ENCODE measurements at places on chromosomes 5 and 9. TPM values are rescaled to one million over a fixed set of nuclear protein-coding genes. Genes with fewer than 3 reads are reported as not detected.

GRCh38 chr9:128551657-128552152 is 682 bp upstream of the SPTAN1 start:
- peak overlapping the region; percentile 100 for H3K27ac ChIP-seq
- H3K4me1 ChIP-seq, result peaks cover 67% of the 10 kb centered on the region
- peak overlapping the region; percentile 9 for H3K4me3 ChIP-seq
- no peaks in the 10 kb centered on the region for H3K27me3 ChIP-seq
- DNase-seq, result no peak
- no peaks in the 10 kb centered on the region for H3K36me3 ChIP-seq

DNA sequence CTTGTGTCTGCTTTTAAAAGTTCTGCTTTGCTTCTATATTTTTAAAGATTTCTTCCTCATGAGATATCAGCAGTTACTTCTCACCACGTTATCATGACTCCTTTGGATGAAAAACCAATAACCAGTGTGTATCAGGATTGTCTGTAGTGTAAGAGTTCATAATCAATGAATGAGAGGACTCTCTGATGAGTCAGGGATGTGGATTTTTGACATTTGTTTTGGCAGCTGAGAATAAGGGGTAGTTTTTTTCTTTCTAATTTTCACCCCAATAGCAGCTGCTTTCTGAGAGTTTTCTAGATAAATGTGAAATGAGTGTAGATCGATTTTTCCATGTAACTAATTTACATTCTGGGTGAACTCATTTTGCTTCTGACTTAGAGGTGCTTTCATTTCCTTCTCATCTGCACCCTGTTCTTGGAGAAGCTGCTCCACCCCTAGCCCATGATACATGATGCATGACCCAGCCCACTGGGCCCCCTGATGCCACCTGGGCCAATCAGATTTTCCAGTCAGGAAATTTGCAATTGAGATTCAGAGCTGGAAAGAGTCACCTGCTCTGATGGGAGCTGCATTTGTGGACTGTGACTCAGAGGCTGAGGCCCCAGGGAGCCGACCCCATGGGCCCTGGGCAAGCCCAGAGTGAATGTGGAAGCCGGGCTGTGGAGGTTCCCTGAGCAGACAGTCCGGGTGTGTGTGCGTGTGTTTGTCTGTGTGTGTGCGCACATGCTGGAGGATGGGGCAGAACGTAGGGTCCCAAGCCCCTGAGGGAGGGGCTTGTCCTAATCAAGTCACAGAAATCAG is 159.3 kb downstream of the RGS3 start:
- no peak for DNase-seq
- H3K27ac ChIP-seq, result peak overlapping the region; percentile 85
- peaks cover 55% of the 10 kb centered on the region for H3K4me1 ChIP-seq
- no peaks in the 10 kb centered on the region for H3K36me3 ChIP-seq
- H3K4me3 ChIP-seq, result no peak overlapping the region
- H3K27me3 ChIP-seq, result no peaks in the 10 kb centered on the region

DNA sequence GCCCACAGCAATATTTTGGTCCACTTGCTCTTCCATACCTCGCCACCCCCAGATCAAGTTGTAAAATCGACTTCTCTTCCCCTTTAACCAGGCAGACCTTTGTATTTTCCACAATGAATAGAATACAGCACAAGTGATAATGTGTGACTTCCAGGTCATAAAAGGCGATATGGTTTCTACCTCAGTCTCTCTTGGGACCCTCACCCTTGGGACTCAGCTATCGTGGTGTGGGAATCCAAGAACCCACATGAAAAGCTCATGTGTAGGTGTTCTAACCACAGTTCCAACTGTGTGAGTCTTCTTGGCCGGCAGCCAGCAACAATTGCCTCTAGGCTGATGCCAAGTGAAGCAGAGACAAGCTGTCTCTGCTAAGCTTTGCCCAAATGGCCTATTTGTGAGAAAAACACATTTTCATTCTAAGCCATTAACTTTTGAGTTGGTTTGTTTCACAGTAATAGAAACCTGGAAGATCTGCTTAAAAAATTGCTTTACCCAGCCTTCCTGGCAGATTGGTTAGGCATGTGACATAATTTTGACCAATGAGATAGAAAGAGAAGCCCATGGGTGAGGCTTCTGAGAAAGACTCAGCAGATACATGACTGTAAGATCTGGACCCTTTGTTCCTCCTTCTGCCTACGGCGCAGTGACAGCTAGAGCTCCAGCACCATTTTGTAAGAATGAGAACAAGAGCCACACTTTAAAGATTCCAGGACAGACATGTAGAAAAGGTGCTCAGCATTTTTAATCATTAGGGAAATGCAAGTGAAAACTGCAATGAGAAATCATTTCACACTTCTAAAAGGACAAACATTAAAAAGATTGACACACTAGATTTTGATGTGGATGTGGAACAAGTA is 18.3 kb upstream of the MLLT3 start:
- DNase-seq, result peak; percentile 44
- H3K4me1 ChIP-seq, result no peaks in the 10 kb centered on the region
- H3K4me3 ChIP-seq, result no peak overlapping the region
- no peak overlapping the region for H3K27ac ChIP-seq
- H3K36me3 ChIP-seq, result no peaks in the 10 kb centered on the region

- no peak for DNase-seq
- no peaks in the 10 kb centered on the region for H3K27me3 ChIP-seq
- H3K27ac ChIP-seq, result no peak overlapping the region
- no peaks in the 10 kb centered on the region for H3K4me1 ChIP-seq
- no peaks in the 10 kb centered on the region for H3K36me3 ChIP-seq
- no peak overlapping the region for H3K4me3 ChIP-seq
Measured at GRCh38 chr5:147390654-147391225, 119.1 kb downstream of the DPYSL3 start.

GRCh38 chr5:66122379-66123034 is 21.6 kb upstream of the SREK1 start:
- H3K27me3 ChIP-seq, result no peaks in the 10 kb centered on the region
- H3K27ac ChIP-seq, result no peak overlapping the region
- H3K4me1 ChIP-seq, result no peaks in the 10 kb centered on the region
- no peaks in the 10 kb centered on the region for H3K36me3 ChIP-seq
- H3K4me3 ChIP-seq, result no peak overlapping the region

DNA sequence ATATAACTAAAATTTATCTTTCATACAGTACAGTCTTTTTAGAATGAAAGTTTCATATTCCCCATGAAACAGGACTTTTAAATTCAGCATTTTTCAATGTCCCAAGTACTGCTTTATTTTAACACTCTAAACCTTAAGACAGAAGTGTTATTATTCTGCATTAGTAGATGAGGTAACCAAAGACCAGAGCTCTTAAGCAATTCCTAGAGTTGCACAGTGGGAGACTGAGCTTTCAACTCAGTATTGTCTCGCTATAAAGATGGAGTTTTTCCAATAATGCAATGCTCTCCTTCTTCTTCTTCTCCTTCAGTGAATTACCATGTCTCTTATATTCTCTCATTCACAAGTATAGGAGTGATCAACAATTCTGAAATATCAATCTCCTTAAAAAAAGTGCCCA is 479.7 kb downstream of the CETN3 start:
- no peak for DNase-seq
- no peaks in the 10 kb centered on the region for H3K36me3 ChIP-seq
- H3K27ac ChIP-seq, result no peak overlapping the region
- no peaks in the 10 kb centered on the region for H3K27me3 ChIP-seq
- H3K4me1 ChIP-seq, result peaks cover 17% of the 10 kb centered on the region

GRCh38 chr9:77806741-77807140 is 158.6 kb upstream of the GNA14 start:
- DNase-seq, result no peak
- H3K27ac ChIP-seq, result no peak overlapping the region
- H3K36me3 ChIP-seq, result no peaks in the 10 kb centered on the region
- H3K27me3 ChIP-seq, result no peaks in the 10 kb centered on the region
- no peak overlapping the region for H3K4me3 ChIP-seq

GRCh38 chr9:77543131-77543822 is 104.8 kb downstream of the GNA14 start:
- H3K36me3 ChIP-seq, result no peaks in the 10 kb centered on the region
- no peak overlapping the region for H3K4me3 ChIP-seq
- H3K4me1 ChIP-seq, result no peaks in the 10 kb centered on the region
- no peak overlapping the region for H3K27ac ChIP-seq
- DNase-seq, result no peak

- no peak overlapping the region for H3K4me3 ChIP-seq
- H3K27ac ChIP-seq, result no peak overlapping the region
- H3K27me3 ChIP-seq, result no peaks in the 10 kb centered on the region
- no peak for DNase-seq
- no peaks in the 10 kb centered on the region for H3K4me1 ChIP-seq
Measured at GRCh38 chr5:121384359-121384758, 467.3 kb upstream of the FTMT start.

- no peak for DNase-seq
- H3K36me3 ChIP-seq, result no peaks in the 10 kb centered on the region
- no peak overlapping the region for H3K27ac ChIP-seq
- H3K27me3 ChIP-seq, result no peaks in the 10 kb centered on the region
- H3K4me1 ChIP-seq, result no peaks in the 10 kb centered on the region
Measured at GRCh38 chr5:164202338-164202737, 696.9 kb downstream of the MAT2B start.

DNA sequence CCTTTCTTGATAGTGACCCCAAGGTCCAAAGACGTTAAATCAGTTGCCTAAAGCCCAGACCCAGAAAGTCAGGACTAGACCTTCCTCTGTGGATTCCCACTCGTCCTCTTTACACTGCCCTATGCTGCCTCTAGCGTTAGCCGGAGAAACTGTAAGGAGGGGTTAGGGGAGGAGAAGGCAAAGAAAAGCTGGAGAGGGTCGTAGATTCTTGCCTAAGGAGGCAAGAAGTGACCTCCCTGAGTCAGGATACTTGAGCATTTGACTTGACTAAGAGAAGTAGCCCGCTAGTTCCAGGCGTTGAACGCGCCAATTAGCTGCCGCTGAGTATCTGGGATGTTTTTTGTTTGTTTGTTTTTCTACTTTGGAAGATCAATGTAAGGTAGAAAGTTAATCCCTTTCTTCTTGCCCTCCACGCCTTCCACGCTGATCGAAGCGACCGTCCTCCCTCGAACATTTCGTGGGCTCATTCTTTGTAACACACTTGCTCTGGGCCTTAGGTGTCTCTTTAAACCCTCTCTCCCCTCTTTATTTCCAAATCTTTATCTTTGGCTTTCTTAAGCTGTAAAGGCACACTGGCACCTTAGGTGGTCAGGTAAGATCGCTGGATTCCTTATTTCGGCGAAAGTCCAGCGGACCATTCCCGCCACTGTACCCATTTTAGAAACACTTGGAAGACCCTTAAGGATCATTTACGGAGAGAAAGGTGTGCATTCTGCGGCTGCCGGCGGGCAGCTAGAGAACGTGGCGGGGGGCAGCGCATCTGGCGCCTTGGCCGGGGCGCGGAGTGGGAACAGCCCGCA is 5.1 kb upstream of the RGMB start:
- peak overlapping the region; percentile 73 for H3K4me3 ChIP-seq
- peak; percentile 57 for DNase-seq
- H3K27ac ChIP-seq, result peak overlapping the region; percentile 77
- H3K4me1 ChIP-seq, result peaks cover 21% of the 10 kb centered on the region
- peaks cover 9% of the 10 kb centered on the region for H3K27me3 ChIP-seq
- H3K36me3 ChIP-seq, result no peaks in the 10 kb centered on the region

DNA sequence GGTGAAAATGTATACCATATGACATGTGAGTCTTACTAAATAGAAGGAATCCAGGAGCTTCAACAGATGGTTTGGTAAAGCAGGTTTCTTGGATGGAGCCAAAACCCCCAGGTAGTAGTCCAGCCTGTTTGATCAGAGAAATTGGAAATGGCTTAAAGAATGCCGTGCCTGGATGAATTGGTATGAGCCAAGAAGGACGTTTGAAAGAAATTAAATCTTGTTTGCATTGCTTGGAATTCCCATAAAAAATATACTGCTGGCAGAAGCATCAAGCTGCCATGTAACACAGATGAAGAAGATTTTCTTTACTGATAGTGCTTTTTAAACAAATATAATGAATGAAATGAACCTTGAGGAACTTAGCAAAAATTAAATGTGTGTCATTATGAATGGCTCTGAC is 176.3 kb downstream of the NPR3 start:
- H3K27ac ChIP-seq, result no peak overlapping the region
- no peaks in the 10 kb centered on the region for H3K4me1 ChIP-seq
- H3K27me3 ChIP-seq, result no peaks in the 10 kb centered on the region
- DNase-seq, result no peak
- H3K36me3 ChIP-seq, result no peaks in the 10 kb centered on the region
- no peak overlapping the region for H3K4me3 ChIP-seq

DNA sequence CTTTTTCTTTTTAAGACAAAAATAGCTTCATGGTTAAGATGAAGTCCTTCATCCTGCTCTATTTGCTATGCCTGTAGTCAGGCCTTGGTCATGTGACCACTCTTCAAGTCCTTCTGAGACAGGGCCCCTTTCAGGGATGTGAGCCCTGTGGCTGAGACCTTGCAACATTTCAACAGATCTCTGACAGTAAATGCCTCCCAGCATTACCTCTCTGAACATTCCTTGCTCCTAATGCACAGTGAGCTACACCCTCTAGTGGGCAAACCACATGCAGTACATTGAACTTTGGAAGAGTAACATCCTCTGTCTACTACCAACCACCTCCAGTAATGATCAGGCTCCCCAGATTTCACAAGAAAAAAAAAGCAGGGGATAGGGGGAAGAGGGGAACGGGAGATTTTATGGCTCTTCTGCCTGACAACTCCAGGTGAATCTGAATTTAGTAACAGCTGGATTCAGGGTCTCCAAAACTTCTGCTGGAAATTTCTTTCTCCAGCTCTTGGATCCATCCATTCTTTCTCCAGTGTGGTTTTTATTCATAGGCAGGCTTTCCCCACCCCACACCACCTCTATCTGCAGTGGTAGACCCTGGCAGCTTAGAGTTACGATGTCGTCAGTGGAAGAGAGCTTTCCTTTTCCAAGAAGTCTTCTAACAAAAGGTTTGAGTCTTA is 8.9 kb upstream of the FBXO38 start:
- no peaks in the 10 kb centered on the region for H3K36me3 ChIP-seq
- no peak overlapping the region for H3K27ac ChIP-seq
- no peaks in the 10 kb centered on the region for H3K27me3 ChIP-seq

DNA sequence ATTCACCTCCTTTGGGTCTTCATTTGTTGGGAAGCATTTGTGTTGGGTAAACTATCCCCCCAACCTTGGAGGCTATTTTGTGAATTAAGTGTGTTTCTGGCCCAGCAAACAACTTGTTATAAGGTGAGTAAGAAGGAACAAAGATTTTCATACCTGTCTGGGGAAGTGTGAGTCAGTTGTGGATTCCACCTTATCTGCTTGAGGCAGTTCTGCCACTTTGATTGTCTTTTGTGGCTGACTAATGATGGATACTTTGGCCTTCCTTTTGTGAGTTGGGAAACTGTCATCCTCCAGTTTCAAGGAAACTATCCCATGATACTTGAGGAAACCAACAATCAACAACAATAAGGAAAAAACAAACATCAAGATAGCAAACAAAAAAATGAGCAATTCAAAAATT is 24.6 kb upstream of the CER1 start:
- no peaks in the 10 kb centered on the region for H3K4me1 ChIP-seq
- H3K36me3 ChIP-seq, result no peaks in the 10 kb centered on the region
- no peaks in the 10 kb centered on the region for H3K27me3 ChIP-seq
- H3K4me3 ChIP-seq, result no peak overlapping the region
- no peak overlapping the region for H3K27ac ChIP-seq

The SMC5 gene
- 10.1 TPM for total RNA-seq

The PCDHA9 gene
- not detected for total RNA-seq

The SLC45A2 gene
- total RNA-seq, result not detected

The ARL14EPL gene
- not detected for total RNA-seq

The CPLANE1 gene
- 7.7 TPM for total RNA-seq

The LRRC19 gene
- total RNA-seq, result not detected

The SPAAR gene
- 4.3 TPM for total RNA-seq

The C9orf50 gene
- total RNA-seq, result not detected

The C9 gene
- 0.17 TPM for total RNA-seq

Data from heart right ventricle (tissue), 16 donors.